CD8-positive, alpha-beta memory T cell (primary cell): ENCODE measurements at places on chromosomes 11 and 22. TPM values are rescaled to one million over a fixed set of nuclear protein-coding genes. Genes with fewer than 3 reads are reported as not detected.

DNA sequence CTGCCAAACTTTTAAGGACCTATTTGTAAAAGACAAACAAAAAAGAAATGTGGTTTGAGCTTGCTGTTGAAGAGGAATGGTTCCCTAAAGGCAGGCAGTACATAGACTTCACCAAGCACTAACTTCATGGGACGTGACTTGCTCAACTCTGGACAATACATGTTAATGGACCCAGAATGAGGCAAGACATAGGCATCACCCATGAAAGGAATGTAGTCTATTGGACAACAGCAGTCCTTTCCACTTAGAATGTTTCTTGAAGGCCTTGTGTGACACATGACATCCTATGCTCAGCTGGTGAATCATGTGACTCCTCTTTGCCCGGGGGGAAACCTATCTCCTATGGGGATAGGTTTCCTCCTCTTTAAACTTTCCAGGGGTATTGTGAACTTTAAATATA, 246.4 kb upstream of the BLID start:
- no peak for DNase-seq

DNA sequence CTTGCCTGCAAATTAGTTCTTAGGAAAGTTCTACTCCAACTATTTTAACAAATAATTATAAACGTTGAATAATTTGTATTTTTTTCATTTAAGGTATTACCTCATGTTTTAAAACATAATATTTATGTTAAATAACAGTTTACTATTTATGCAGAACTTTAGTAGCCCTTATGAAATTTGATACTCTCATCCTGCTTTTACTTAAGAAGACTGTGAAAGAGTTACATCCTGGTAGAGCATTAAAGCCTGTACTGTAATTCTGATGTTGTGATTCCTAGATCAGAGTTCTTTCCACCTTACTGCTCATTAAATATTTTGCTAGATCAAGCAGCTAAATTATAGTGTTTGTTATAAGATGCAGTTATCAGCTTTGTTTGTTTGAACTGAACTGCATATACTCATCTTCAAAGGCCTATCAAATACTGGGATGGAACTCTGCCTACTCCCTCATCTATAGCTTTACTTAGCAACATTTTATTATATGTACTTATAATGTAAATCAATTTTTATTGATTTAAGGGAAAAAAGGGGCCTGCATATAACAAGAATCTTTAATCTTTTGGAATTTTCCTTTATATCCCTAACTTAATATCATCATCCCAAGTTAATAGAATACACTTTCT, 304.2 kb downstream of the DYNC2H1 start:
- DNase-seq: no peak

- no peak for DNase-seq
Measured at GRCh38 chr11:35667257-35667656, 4.7 kb downstream of the TRIM44 start.

DNA sequence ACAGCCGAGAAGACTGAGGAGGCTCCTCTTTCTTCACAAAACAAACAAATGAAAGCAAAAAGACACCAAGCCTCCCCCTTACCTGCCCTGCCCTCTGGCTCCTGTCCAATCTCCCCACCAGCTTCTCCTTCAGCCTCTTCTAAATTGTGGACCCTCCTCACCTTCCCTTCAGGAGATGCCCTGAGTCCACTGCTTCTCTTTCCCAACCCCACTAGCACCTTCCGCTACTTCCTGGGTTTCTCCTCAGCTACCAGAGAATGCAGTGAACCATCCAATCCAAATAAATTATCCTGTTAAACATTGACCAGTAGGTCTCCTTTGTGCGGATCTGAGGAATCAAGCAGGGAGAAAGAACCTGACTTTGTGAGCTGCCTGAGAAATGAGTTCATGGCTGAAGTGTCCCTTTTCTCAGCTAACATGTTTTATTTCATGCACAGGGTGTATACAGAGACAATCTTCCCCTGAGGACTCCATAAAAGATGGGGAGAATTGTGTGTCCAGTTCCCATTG, 63.2 kb upstream of the VPREB1 start:
- no peak for DNase-seq

DNA sequence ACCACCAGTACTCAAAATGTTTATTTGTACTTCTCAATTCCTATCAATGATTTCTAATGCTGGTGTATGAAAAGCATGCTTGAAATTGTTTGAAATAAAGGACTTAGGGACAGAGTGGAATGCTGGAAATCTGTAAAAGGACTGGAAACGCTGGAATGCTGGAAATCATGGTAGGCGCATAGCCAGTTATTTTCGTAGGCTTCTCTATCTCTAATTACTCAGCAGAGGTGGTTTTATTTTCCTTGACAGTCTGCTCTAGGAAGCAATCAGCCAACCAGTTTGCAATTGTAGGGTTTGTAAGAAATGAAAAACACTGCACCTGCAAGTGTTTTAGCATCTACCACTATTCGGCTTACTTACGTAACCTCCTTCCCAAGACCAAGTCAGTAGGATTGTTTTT, 788 bp downstream of the LIN7C start:
- no peak for DNase-seq

GRCh38 chr11:9302448-9302847, 11.9 kb downstream of the TMEM41B start:
- no peak for DNase-seq

- no peak for DNase-seq
Measured at GRCh38 chr11:128469220-128469619, 118.1 kb downstream of the ETS1 start.

- no peak for DNase-seq
Measured at GRCh38 chr22:22556995-22557925, 1.8 kb downstream of the PRAME start.

- DNase-seq: no peak
Measured at GRCh38 chr11:14234446-14234845, 124.5 kb downstream of the RRAS2 start.

Gene TMEM123
- total RNA-seq: 259 TPM

Gene MIEF1
- 59.9 TPM for total RNA-seq

Gene NNMT
- not detected for total RNA-seq
